ENCODE measurements at places on chromosomes 16 and 17. TPM values are rescaled to one million over a fixed set of nuclear protein-coding genes. Genes with fewer than 3 reads are reported as not detected.

NOG gene
- total RNA-seq: 0.78 TPM

FDXR gene
- total RNA-seq: 64.0 TPM

MED31 gene
- total RNA-seq: 35.1 TPM

ZSCAN10 gene
- not detected for total RNA-seq

MYO15A gene
- total RNA-seq: 0.73 TPM
